Activated naive CD8-positive, alpha-beta T cell treated with anti-CD3 and anti-CD28 coated beads for 36 hours (primary cell): ENCODE measurements at places on chromosomes 11 and 22. TPM values are rescaled to one million over a fixed set of nuclear protein-coding genes. Genes with fewer than 3 reads are reported as not detected.

DNA sequence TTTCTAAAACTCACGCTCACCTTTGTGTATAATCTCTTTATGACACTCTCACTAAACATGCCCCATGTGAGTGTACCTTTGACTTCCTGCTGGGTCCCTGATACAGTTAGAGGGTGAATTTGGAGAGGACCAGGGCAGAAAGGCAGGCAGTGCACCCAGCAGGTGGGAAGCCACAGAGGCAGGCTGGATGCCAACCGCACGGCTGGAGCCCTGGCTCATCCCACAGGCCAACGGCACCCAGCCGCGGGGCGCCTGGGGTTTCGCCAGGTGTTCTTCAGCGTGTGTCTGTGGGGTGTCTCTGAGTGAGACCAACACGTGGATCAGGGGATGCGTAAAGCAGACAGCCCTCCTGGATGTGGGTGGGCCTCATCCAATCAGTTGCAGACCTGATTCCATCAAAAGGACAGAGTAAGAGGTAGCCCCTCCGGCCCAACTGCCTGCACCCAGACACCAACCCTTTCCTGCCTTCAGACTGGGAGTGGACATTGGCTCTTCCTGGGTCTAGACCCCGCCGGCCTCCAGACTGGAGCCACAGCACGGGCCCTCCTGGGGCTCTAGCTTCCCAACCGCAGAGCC lies 51.6 kb downstream of the DHCR7 start:
- no peak for DNase-seq

GRCh38 chr11:18534245-18534644 lies 7.5 kb upstream of the TSG101 start:
- DNase-seq: no peak

- no peak for DNase-seq
Observed at GRCh38 chr11:12675951-12676711, 1.9 kb downstream of the TEAD1 start.

GRCh38 chr22:37008365-37008764 lies 10.9 kb downstream of the TST start:
- no peak for DNase-seq

GRCh38 chr22:38761202-38762162 lies 5.7 kb upstream of the SUN2 start:
- no peak for DNase-seq

GRCh38 chr22:22554587-22555284 lies 4.3 kb downstream of the PRAME start:
- no peak for DNase-seq

DNA sequence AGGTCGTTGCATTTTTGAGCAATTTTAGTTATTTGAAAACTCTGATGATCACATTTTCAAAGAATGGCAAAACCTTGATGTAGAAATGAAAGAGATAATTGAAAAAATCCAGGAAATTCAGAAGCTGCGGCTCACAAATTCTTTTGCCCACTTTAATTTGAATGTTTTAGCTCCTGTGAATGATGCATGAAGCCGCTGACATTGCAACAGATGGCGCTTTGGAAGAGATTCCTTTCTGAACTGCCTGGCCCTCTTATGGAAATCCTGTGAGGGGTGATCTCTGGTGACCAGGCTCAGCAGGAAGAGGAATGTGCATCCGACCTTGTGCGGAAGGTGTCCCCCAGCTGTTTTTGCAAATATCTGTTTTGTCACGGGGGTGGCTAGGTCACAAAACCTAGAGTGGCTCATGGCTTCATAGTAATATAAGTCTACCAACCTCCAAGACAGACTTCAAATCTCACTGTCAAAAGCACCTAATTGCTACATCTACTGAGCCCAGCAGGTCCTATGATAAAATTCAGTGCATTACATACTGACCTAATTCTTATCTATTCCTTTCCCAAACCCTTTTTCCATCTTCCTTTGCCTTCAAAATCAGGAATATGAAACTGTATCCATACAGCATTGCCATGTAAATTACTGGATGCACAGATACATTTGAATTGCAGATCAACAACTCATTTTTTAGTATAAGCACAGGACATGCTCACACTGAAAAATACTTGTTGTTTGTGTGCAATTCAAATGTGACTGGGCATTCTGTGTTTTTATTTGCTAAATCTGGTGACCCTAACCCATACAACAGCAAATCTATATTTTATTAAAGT lies 412.7 kb downstream of the ETS1 start:
- no peak for DNase-seq

DNA sequence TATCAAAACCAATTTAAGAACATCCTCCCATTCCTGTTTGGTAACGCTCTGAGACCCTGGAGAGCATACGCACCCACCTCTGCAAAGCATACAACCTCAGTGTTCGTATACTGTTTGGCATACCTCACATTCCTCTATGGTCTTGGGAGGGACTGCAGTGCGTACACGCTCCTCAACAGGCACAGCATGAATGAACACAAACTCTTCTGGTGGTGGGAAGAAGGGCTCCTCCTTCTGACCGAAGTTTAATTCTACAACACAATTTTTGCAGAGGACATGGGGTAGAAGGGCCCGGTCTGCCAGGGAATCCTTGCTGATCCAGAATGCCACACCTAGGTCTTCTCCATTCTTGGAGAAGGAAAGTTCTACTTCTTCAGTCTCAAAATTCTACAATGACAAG lies 5.3 kb downstream of the HNRNPUL2 start:
- DNase-seq: no peak

GRCh38 chr11:124934862-124935547 lies 842 bp downstream of the HEPACAM start:
- DNase-seq: no peak

GRCh38 chr11:116986521-116987105 lies 111.6 kb downstream of the SIK3 start:
- DNase-seq: peak; percentile 18

DNA sequence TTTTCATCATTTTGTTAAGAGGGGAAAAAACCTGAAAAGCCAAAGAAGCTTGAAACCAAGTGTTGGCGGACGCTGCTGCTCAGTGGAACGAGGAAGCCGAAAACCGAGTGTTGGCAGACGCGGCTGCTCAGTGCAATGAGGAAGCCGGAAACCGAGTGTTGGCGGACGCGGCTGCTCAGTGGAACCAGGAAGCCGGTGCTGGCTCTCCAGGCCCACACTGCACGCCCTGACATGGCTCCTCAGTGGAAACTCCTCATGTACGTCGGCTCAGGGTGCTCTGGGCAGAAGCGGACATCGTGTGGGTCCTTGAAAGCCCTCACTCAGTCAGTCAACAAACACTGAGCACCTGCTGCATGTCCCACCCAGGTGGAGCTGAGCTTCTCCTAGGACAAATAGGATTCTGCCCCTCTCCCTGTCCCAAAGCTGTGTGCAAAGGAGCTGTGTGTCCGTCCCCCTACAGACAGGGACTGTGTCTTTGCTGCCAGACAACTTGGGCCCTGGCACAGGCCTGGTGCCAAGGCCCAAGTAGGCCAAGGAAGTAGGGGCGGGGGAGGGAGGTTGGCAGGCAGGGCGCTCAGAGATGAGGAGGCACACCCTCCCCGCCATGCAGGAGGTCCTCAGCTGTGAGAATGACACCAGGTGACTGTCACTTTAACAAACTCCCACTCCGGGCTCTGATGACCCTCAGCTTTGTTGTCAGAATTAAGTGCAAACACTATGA lies 37.3 kb downstream of the PHF21B start:
- peak; percentile 8 for DNase-seq

DNA sequence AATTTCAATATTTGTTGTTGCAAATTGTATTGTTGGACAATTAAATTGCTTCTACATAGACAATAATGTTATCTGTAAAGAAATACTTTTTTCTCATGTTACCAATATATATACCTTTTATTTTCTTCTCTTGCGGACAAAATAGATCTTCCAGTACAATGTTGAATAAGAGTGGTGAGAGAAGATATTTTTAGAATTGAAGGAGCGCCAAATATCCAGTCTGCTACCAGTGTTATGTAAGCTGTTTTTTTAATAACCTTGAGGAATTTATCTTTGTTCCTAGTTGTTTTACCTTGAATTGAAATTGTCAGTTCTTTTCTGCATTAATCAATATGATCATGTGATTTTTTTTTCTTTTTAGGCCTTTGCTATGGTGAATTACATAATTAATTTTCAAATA lies 1702.5 kb upstream of the RAG2 start:
- DNase-seq: no peak

DNA sequence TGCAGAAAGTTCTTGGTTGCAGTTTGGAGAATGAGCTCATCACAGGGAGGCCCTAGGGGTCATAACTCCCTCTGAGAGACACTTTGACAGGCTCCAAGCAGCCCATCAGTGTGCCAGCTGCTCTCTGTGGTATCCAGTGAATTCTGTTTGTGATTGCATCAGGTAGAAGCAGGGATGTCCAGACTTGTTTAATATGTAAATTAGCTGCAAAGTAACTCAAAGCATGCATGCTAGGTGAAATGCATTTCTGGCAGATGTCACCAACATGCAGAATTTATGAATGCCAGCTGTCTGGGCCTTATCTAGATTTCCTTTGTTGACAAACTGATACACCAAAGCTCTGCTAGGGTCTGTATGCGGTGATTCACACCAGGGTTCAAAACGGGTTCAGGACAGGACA lies 123.6 kb upstream of the MTNR1B start:
- DNase-seq: no peak

DNA sequence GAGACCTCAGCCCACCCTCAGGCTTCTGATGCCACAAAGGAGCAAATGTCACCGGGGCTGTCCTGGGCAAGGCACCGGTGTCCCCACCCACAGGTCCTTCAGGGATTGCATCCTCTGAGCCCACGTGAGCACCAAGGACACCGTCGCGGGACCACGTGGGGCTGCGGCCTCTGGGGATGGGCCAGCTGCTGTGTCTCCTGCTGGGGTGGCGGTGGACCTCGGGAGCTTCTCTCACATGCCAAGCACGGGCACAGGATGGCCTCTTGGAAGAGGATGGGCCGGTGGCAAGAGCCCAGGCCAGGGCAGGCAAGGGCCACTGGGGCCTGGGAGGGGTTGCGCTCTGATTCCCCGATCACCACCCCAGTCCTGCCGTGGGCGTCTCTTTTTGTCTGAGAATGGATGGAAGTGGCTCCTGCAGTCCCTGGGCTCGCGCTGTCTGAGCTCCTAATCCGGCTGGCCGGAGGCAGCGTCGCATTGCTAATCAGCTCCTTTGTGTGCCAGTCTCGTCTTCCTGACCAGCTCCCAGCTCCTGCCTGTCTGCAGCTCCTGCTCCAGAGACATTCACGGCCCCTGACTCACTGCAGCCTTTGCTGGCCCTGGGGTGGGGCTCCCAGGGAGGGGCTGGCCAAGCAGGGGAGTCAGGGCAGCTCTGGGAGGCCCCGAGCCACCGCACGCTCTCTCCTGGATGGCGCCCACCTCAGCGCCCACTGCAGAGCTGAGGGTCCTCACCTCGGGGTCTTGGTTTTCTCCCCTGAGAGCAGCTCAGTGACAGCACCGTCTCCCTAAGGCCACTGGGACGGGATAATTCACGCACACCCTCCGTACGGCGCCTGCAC lies 146.7 kb downstream of the CTTN start:
- DNase-seq: no peak

DNA sequence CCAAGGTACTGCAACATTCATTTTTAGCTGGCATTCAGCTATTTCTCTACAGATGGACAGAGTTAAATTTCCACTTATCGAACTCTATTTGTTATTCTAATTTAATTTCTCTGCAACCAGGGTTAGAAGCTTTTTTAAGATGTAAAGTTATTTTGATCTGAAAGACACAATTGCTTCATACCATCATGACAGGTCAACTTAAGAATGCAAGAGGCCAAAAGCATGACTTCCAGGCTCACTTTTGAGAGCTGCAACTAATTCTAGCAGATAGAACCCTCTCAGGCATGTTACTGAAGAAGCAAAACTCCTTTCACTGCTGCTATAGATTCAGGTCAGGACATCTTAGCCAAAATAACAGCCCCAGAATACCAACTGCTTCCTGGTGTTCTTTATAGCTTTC lies 86.5 kb upstream of the GALNT18 start:
- DNase-seq: no peak

Gene ADM2
- total RNA-seq: 6.7 TPM

Gene TSGA10IP
- total RNA-seq: not detected

Gene ZNF214
- not detected for total RNA-seq

Gene GAL
- 7.2 TPM for total RNA-seq

Gene SCGB2A2
- not detected for total RNA-seq

Gene CCDC81
- 0.42 TPM for total RNA-seq

Gene CCDC86
- total RNA-seq: 96.3 TPM

Gene SCARF2
- total RNA-seq: 0.16 TPM

Gene TM7SF2
- total RNA-seq: 12.3 TPM

Gene EP300
- 38.5 TPM for total RNA-seq

Gene SSH3
- 4.6 TPM for total RNA-seq
